D341Med (cell line): ENCODE measurements at places on chromosomes 2 and 18.

- DNase-seq, result no peak
These were observed 240.9 kb downstream of the CALCRL start for GRCh38 chr2:187207126-187207525.

DNA sequence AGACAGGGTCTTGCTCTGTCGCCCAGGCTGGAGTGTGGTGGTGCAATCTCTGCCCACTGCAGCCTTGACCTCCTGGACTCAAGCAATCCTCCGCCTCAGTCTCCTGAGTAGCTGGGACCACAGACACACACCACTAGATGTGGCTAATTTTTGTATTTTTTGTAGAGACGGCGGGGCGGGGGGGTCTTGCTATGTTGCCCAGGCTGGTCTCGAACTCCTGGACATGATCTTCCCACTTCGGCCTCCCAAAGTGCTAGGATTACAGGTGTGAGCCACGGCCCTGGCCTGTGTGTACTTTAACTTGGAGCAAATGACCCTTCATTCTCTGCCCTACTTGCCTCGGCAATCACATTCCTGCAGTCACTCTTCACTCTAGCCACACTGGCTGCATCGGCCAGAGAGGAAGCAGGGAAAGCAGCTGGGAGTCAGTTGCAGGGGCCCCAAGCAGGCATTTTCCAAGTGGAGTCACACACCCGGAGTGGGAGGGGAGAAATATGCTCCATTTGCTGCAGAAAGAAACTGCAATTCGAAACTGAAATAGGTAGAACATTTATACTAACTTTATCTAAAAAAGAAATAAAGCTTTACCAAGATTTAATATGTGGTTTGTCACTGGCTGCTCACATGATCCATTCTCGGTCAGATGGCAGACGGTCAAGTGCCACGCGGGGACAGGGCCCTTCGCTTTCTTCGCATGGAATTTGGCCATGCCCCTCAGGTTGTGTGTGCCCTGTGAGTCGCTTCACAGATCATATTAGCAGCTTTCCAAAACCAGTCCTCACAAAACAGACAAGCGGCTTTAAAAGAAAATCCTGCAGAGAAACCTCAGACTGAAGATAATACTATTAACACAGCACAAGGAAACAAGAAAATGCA, 37.1 kb downstream of the FAM161A start:
- DNase-seq, result no peak

- DNase-seq, result no peak
These were observed 49.9 kb upstream of the GALR1 start for GRCh38 chr18:77199707-77200106.

- no peak for DNase-seq
These were observed 148.1 kb downstream of the ZNF407 start for GRCh38 chr18:74745633-74746403.

- peak; percentile 14 for DNase-seq
These were observed 32.0 kb downstream of the LOXHD1 start for GRCh38 chr18:46625069-46625468.

DNA sequence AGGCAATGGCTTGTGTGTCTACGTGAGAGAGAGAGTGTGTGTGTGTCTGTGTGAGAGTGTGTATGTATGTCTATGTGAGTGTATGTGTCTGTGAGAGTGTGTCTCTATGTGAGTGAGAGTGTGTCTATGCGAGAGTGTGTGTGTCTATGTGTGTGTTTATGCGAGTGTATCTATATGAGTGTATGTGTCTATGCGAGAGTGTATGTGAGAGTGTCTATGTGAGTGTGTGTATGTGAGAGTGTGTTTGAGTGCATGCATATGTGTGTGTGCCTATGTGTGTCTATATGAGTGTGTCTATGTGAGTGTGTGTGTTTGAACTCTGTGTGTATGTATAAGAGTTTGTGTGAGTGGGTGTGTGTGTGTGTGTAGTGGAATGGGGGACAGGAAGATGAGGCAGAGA, 9.8 kb upstream of the GNLY start:
- no peak for DNase-seq

GRCh38 chr18:28204154-28204553, 27.2 kb upstream of the CDH2 start:
- no peak for DNase-seq

DNA sequence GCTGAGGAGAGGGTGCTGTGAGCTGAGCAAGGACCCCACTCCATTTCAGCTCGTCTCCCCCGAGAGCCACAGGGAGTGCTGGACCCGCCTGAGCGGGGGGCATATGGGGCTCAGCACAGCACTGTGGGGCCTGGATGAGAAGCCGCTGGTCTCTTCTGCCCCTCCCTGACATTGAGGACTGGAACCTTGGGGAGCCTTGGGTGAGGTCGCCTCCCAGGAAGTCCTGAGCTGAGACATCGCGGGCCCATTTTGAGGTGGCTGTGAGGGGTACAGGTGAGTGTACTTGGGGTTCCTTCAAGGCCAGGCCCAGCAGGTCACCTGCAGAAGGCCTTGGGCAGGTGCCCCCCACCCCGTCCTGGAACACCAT, 3.1 kb upstream of the AQP12A start:
- DNase-seq, result peak; percentile 4

- DNase-seq, result no peak
These were observed 696.1 kb downstream of the NRXN1 start for GRCh38 chr2:50335852-50336251.

GRCh38 chr2:60958800-60959199, 58.7 kb upstream of the PEX13 start:
- no peak for DNase-seq

- DNase-seq, result no peak
These were observed 1.2 kb downstream of the REV1 start for GRCh38 chr2:99488539-99489062.

- DNase-seq, result no peak
These were observed 11.4 kb downstream of the CRYGD start for GRCh38 chr2:208112969-208113368.

DNA sequence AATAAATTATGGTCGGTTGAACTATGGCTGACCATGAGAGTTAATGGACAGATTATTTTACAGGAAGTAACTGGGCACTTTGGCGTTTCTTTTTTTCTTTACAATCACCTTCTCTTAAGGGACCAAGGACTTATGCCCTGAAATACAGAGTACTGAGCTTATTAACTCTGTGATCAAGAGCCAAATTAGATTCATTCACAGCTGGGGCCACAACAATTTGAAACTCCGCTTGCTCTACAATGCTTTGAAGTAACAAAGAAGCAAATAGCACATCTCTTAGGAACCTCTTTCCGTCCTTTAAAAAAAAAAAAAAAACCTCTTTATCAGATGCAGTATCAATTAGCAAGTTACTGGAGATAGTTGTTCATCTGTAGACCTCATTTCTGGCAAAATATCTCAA, 112.0 kb downstream of the LYPD6 start:
- DNase-seq, result no peak

DNA sequence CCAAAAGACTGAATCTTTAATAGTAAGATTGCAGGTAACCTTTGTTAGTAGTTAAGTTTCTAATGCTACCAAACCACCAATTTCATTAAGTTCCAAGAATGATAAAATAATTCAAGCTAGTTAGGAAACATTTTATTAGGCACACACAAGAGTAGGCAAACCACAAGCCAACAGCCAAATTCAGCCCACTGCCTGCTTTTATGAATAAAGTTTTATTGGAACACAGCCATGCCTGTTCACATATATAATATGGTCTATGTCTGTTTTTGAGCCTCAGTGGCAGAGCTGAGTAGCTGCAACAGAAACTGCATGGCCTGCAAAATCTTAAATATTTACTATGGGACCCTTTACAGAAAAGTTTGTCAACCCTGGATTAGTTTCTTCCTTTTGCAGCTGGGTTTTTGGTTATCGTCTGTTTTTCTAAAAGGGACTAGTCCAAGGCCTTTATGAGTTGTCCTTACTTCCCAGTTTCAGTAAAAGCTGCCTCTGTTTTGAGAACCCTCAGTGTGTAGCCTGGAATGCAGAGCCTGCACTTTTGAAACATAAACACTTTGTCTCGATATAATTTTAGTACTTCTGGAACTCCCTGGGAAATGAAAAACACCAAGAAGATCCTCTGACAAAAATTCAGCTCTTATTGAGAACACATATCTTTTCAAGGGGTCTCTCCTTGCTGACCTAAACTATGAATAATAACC, 39.1 kb downstream of the FRZB start:
- DNase-seq, result no peak

DNA sequence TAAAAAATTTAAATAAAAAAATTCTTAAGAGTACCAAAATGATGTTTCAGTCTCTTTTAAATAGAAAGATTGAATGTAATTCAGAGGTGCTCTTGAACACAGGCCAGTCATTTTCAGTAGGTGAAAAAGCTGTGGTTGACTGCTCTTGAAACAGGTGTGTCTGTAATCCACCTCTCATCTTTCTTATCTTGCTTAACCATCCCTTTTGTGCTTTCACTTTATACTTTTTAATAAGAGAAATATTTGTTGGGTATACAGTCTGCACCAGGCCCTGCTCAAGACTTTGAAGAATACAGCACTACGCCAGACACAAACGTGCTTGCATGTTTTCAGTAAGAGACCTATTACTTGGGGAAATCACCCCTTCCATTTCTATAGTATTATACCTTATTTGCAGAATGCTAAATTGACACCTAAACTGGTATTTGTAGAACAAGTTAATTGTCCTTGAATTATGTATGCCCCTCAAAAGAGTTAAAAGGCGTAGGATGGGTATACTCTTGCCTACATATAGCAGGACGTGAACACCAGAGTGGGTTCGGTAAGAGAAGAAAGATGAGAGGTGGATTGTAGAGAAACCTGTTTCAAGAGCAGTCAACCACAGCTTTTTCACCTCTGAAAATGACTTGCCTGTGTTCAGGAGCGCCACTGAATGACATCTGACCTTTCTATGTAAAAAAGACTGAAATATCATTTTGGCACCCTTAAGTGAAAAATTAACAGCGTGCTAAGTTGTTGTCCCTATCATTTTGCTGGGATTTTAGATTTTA, 4.0 kb upstream of the RTN4 start:
- no peak for DNase-seq

DNA sequence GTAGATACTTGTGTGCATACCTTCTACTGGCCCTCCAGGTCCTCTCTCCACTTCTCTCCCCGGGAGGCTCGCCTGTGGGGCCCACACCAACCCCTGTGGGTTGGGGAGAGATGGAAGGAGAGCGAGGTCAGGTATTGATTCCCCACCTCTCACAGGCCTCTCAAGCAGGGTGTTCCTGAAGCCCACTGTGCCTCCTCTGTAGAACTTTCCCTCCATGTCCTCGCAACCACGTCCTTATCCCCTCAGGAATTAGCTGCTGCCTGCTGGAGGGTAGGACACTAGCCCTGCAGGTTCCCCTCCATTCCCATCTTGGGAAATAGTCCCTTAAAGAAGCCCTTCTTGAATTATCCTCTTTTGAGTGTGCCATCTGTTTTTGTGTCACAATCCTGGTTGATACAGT, 38.9 kb upstream of the KLF11 start:
- no peak for DNase-seq

DNA sequence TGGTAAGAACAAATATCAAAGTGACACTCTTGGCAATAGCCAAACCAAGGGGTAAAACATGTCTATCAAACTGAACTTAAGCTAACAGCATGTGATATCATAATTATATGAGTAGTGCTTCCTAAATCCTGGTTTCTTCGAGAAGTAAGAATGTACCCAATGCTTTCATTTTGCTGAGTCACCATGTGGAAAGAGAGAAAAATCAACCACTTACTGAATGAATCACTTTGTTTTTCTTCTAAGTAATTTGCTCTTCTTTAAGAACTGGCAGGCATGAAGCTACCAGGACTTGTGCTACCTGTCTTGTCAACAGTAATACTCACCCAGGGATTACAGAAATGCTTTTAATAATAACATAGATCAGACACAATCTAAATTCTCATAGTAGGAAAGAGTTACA, 19.0 kb upstream of the DUSP19 start:
- no peak for DNase-seq

DNA sequence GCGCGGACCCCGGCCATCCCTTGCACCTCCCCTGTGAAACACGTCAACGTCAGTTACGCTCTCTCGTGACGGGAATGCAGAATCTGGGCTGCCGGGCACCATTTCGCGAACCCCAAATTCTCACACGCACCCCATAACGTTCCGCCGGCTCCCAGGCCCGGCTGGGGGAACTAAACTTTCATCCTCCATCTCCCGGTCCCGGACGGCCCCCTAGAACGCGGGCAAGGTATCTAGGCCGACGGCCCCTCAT, 544 bp downstream of the DNAJC27 start:
- DNase-seq, result no peak

GRCh38 chr2:192957425-192957824, 762.7 kb upstream of the TMEFF2 start:
- no peak for DNase-seq

GRCh38 chr18:39834636-39835035, 2120.4 kb upstream of the PIK3C3 start:
- DNase-seq, result no peak

GRCh38 chr2:156466739-156467405, 30.7 kb downstream of the GPD2 start:
- no peak for DNase-seq

- no peak for DNase-seq
These were observed 159.1 kb downstream of the SMAD7 start for GRCh38 chr18:48791636-48792105.

- DNase-seq, result no peak
These were observed 39.5 kb downstream of the TET3 start for GRCh38 chr2:74024216-74024615.

GRCh38 chr18:10135302-10135926, 221.6 kb downstream of the VAPA start:
- DNase-seq, result no peak

GRCh38 chr2:149915151-149915550, 327.6 kb upstream of the MMADHC start:
- DNase-seq, result no peak

DNA sequence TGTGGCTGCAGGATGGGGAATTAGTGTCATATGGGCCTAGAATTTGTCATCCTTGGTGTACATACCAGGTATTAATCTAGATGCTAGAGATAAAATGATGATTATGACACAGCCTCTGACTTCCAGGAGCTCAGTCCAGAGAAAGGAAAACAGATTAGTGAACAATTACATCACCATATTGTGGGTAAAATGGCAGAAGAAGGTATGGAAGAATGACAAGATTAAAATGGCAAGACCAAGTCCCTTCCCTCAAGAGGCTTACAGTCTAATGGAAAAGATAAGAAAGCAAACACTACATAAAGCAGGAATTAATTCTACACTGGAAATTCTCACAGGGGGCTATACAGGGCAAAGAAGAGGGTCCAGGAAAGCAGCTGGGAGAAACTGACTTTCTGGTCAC, 25.9 kb upstream of the TYMS start:
- DNase-seq, result no peak

DNA sequence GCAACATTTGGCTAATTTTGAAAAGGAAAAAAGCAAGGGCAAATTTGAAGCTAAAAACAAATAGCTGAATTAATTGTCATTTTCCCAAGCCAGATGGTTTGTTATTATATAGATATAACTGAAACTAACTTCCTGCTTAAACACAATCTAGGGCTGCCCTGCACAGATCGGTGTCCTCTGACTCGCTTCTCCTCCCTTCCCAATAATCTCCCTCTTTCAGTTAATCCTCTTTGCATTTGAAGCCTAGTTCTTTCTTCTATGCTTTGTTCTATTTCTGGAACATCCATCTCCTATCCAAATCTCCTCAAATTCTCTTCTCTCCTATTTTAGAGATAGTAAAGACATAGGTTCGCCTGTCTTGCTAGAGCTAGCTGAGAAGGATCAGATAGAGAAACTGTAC, 328.1 kb downstream of the SLC8A1 start:
- DNase-seq, result peak; percentile 51
